ENCODE measurements at places on chromosomes 3 and 15. TPM values are rescaled to one million over a fixed set of nuclear protein-coding genes. Genes with fewer than 3 reads are reported as not detected.

DNA sequence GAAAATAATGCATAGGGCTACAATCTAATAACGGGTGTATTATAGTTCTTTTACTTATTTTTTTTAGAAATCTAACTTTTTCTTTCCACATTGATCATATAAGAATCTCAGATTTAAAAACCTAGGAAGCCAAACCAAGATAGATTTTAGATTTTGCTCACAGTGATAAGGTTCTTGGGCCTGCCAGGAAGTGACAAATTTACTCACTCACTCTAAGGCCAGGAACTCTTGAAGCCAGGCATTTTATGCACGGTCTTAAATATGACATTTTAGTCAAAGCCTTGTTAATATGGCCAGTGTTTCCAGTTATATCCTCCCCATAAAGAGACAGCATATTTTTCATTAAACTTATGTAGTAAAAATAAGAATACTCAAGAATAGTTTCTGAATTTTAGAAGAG is 271.4 kb downstream of the SQOR start:
- no peak for DNase-seq

GRCh38 chr15:67021455-67021854 is 43.9 kb upstream of the SMAD3 start:
- DNase-seq = no peak

DNA sequence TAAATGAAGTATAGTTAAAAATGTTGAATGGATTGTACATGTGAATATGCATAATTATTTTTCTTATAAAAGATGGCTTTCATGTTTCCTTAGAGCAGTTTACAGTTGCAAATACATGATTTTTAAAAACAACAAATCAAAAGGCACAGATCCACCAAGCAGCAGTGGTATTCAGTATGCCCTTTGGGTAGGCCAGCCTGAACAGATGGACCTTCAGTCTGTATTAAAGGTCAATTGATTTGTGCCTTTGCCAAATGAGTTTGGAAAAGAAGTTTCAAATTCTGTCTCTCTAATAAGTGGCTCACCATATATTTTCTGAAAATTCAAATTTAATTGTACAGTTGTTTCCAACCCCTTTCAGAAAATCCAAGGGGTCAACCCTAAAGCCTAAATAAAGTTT is 477.1 kb downstream of the NSUN3 start:
- DNase-seq = no peak

DNA sequence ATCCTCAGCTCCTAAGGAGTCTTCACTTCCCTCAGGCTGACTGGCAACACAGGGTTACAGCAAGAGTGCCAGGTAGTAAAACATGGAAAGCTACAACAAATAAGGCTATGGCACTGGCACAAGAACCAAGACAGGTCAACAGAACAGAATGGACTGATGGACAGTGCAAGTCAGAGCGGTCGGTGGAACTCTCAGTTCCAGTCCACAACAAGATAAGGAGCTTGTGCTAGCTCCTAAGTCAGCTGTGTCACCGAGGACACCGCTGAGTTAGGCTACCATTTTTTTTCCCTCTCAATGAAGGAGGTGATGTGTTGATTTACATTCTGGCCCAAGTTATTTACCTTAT is 55.9 kb upstream of the LIMD1 start:
- no peak for DNase-seq

DNA sequence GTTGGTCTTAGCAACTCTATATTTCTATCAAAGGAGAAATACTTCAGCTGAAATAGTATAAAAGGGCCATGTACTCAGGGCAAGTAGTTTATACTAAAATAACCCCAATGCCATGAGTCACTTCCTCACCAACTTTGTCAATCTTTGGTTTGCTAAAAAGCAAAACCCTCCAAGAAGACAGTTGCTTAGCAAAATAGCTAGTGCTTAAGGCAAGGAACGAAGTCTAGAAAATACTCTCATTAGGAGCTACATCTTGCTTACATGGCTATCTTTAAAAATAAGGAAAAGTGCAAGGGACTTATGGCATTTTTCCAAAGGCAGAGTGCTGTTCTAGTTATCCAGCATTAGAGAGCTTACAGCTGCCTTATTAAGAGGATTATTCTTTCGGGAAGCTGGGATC is 28.4 kb downstream of the P3H2 start:
- DNase-seq = no peak

DNA sequence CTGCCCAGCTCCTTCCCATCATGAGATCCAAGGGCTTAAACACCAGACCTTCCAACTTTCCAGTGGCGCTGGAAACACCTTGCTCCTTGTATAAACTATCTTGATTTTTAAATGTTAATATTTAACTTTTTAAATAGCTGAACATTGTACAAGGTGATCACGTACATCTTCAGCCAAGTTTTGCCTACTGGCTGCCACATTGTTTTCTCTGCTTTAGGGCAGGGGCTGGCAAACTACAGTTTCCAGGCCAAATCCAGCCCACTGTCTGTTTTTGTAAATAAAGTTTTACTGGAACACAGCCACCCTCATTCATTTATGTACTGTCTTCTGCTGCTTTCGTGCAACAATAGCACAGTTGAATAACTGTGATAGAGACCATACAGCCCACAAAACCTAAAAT is 27.6 kb upstream of the FOXP1 start:
- no peak for DNase-seq

DNA sequence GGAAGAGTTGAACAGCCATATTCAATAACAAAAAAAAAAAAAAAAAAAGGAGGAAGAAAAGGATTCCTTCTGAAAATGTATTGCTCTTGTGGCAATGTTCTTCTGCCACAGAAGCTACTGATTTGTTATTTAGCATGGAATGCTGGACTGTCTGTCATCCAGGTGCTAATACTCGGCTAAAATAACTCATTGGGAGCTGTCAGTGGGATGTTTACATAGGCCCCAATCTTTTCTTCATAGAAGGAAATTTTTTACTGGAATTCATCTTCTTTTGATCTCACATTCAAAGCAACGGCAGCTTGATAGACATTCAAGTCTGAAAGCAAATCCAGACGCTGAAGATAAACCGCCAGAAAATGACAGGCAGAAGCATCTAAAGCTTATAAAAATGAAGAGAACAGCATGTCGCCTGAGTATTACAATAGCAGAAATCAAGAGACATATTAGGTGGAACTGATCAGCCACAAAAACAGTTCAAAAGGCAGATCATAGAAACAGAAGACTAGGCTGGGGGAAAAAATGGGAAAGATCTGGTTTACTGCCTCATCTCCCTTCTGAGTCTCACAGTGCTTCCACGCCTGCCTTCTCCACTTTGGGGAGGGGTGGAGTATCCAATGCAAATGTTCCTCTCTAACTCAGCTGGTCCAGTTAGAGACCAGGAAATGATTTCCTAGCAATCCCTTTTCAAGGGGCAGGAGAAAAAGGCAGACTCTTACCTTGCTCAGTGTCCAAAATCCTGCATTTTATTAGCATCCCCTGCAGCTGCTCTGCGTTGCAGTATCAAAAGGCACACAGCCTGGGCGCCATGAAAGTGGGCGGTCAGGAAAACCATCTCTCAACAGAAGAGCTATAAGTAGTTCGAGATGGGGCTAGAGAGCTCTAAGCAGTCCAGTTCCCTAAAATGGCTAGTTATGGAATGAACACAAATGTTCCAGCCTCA is 451.9 kb downstream of the FOXP1 start:
- no peak for DNase-seq

GRCh38 chr15:45177285-45177684 is 10.5 kb downstream of the SHF start:
- DNase-seq = no peak

DNA sequence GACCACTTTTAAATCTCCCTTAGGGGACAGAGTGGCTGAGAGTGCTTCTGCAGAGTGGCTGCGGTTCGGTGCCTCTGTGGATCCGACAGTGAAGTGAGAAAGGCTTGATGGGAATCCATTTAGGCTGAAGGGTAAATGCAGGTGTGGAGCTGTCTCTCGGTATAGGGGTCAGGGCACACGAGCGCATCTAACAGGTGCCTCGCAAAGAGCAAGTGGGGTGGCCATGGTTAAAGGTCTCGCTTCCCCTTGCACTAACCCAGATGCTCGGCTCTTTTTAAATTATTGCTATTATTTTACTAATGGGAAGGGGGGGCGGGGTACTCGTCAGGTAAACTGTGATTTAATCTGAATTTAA is 598 bp upstream of the GJD2 start:
- DNase-seq = no peak

Gene CDHR4
- polyA plus RNA-seq = not detected

Gene ATP8B4
- polyA plus RNA-seq = 1.1 TPM

Gene GPR62
- 0.26 TPM for polyA plus RNA-seq

Gene CNTN3
- polyA plus RNA-seq = 2.6 TPM

Gene KCNMB3
- 7.8 TPM for polyA plus RNA-seq

Data from pancreas (tissue), 10 donors.